OCI-M1 (cell line): ENCODE measurements at places on chromosomes 2 and 18.

- no peak for DNase-seq
Measured at GRCh38 chr2:42055573-42056514, 8.0 kb downstream of the PKDCC start.

DNA sequence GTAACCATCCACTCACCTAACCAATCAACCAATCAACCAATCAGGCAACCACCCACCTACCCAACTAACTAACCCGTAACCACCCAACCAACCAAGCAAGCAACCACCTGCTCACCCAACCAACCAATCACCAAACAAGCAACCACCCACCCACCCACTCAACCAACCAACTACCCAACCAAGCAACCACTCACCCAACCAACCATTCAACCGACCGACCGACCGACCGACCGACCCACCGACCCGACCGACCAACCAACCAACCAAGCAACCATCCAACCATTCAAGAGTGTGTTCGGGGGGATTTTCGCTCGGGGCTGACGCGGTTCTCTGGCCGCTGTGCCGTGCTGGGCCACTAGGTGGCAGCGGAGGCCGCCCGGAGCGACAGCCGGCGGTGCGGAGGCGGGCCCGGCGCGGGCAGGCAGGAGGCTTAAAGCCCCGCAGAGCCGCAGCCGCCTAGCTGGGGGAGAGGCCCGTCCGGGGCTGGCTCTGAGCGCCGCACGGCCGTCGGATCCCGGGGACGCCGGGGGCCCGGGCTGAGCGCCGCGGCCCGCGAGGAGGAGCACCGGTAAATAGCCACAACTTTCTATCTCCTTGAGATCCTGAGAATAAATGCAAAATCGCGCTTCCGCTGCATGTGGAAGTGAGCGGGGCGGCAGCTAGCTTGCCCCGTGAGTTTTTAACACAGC is at the start of gene MC5R:
TSS of gene MC5R (plus strand) at position 443 of the 689 bp plus-strand sequence. CDS start 1,617 bp downstream, outside the sequence.
- DNase-seq, result peak; percentile 77

- no peak for DNase-seq
Measured at GRCh38 chr2:163664610-163665009, 71.2 kb downstream of the FIGN start.

- DNase-seq, result peak; percentile 8
Measured at GRCh38 chr18:1498216-1498615, 593.5 kb downstream of the ADCYAP1 start.

DNA sequence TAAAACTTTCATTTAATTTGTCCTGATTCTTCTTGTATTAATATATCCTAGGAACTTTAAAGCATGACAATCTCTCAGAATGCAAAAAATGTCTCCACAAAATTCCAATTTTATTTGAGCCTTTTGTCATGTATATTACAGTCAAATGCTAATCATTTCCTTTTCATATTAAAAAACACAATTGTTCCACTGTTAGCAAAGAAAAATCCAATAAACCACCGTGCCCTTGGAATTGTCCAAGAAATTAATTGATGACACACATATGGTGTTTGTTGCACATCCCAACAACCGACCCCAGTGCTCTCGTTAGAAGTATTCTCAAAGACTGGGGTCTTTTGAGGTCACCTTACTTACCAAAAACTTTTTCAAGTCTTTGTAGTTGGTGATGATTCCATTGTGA is 28.1 kb downstream of the GFPT1 start:
- no peak for DNase-seq

GRCh38 chr2:39620067-39620466 is 45.6 kb upstream of the TMEM178A start:
- DNase-seq, result peak; percentile 96

DNA sequence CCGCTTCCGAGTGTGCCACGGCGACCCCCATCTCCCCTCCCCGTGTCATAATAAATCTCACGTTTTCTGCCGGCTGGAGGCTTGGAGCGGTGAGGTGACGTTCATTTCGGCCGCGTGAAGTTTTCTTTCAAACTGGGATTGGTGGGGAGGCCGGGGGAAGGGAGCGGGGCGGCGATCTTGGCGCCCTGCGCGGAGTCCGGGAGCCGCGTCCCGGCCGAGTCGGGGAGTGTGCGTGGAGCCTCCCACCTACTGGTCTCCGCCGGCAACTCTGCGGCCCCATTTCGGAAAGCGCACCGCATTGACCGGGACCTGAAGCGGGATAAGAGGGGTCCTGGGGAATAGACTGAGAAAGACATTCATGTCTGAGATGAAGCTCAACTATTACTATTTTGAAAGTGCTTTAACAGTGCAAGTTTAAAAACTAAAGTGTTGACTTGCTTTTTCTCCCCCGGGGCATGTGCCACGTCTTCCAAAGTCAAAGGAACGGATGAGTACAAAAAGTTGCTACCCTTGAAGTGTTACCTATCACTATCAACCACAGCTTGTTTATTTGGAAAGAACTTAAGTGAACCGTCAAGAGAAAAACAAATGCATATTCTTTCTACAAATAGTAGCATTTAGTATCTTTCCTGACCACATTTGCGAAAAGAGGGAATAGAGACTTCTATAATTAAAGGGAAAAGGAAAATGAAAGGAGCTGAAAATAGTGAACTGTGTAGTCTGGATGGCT is 818 bp upstream of the IKZF2 start:
- DNase-seq, result peak; percentile 72

DNA sequence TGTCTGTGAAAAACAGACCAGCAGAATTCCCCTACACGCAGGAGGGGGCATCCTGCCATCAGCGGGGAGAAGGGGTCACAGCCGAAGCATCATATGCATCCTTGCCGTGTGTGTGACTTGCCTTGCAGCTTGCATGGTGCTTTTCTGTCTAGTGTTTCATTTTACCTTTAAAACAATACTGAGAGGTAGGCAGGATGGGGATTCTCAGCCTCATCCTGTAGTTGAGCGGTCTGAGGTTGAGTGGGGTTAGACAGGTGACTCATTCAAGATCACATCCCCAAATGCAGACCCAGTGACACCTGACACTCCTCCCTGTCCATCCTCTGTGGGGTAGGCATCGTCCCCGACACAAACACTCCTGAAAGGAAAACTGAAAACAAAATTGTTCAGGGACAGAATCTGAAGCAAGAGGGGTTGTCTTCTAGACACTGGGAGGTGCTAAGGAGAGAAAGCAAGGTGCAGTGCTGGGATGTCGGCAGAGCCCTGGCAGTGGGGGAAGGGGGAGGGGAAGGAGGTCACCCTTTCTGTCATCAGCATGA is 7.9 kb downstream of the ARL4C start:
- DNase-seq, result no peak

GRCh38 chr2:127820080-127820668 is 9.2 kb upstream of the WDR33 start:
- DNase-seq, result peak; percentile 14

- DNase-seq, result no peak
Measured at GRCh38 chr2:16853088-16853487, 187.5 kb upstream of the CYRIA start.

GRCh38 chr2:144374163-144374661 is 145.7 kb downstream of the ZEB2 start:
- peak; percentile 77 for DNase-seq

DNA sequence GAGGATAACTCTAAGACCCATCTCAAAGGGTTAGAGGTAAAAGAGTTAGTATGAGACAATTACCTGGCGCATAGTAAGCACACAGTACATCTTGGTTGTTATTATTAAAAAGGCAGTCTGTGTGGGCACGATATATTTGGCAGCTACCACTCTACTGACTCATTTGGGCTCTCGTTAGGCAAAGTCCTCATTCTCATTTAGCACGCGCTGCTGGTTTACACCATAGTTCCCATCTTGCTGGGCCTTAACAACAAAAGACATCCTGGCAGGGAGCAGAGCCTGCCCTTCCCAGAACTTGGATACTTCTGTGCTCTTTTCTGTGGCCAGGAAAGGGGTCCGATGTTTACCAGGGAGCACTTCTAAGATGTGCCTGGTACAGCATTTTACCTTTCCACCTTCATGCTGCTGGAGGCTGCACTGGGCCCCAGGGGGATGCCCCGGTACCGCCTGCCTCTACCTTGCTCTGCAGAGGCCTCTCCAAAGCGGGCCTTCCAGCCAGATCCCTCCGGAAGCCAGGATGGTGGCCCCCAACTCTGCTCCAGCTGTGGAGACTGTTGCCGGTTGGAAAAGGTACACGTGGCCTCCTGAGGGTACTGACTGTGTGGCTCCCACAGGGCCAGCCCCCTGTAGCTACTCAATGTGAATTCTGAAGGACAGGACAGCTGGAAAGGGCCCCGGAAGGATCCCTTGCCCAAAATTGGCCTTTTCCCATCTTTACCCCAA is 15.0 kb downstream of the GLI2 start:
- DNase-seq, result no peak

DNA sequence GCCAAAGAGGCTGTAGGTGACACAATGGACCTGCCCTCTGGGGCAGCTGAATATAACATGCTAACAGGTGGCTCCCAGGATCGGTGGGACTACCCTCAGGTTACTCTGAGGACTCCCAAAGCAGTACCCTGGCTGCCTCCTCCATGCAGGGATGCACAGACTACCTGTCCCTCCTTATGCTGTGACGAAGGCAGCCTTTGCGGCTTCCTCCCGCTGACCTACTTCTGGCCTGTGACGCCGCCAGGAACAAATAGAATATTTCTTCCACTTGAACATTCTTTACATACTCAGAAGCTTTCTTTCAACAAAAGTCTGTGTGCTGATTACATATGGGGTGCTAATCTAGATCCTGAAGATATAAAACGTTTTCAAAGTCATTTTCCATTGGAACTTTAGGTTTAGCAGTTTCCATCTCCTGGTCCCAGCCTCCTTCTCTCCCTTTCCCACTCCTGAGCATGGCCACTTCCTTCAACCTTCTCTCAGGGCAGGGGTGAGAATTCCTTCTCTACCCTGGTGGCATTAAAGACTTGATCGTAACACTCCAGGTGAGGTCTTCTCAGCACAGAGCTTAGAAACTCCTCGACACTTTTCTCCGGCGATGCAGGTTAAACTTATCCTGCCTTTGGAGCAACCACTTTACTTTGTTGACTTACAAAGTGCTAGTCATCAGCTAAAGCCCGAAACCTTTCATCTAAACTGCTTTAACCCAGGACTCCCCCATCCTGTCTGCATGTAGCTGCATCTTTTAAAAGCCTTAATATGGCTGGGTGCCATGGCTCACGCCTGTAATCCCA is 58.9 kb upstream of the STK17B start:
- DNase-seq, result no peak

GRCh38 chr2:119022678-119023077 is 80.7 kb downstream of the MARCO start:
- no peak for DNase-seq

- DNase-seq, result no peak
Measured at GRCh38 chr2:60002183-60002867, 551.1 kb downstream of the BCL11A start.

DNA sequence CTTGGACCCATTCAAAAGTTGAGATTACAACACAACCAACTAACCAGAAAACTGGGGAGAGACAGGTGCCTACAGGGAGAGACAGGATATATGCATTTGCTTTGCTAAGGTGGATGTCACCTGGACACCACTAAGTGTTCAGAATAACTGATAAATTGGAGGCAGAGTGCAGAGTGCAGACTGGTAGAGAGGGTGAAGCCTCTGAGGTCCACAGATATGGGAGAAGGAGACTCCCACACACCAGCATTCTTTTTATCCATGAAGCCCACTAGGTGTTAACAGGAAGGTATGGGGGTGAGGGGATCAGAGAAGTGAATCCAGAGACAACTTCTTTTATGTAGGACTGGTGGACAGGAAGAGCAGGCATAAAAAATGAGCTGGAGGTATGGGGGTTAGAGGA is 1310.0 kb upstream of the ZEB2 start:
- DNase-seq, result no peak

DNA sequence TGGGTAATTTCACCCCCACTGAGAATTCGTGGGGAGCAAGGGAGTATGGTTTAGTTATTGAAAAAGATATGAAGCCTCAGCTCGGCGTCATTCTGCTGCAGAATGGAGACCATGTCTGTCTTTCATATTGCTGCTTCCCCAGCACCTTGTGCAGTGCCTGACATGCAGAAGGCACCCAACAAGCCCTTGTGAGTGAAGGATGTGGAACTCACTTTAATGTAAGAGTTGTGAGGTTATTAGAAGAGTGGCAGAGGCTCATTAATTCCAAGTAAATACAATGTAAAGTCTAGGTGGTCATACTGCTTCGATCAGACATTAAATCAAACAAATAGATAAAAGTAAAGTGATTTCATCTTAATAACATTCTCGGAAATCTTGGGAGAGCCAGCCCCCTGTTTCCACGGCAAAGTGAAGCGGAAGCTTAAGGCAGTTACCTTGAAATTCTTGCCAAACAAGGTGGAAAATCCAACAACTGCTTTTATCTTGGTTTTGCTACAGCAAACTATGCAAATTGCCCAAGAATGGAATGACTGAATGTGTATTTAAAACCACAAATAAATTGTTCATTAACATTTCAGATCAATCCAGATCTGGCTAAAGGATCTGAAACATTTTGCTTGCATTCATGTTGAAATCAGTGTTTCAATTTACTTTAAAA is 9.6 kb downstream of the CFAP221 start:
- DNase-seq, result no peak

DNA sequence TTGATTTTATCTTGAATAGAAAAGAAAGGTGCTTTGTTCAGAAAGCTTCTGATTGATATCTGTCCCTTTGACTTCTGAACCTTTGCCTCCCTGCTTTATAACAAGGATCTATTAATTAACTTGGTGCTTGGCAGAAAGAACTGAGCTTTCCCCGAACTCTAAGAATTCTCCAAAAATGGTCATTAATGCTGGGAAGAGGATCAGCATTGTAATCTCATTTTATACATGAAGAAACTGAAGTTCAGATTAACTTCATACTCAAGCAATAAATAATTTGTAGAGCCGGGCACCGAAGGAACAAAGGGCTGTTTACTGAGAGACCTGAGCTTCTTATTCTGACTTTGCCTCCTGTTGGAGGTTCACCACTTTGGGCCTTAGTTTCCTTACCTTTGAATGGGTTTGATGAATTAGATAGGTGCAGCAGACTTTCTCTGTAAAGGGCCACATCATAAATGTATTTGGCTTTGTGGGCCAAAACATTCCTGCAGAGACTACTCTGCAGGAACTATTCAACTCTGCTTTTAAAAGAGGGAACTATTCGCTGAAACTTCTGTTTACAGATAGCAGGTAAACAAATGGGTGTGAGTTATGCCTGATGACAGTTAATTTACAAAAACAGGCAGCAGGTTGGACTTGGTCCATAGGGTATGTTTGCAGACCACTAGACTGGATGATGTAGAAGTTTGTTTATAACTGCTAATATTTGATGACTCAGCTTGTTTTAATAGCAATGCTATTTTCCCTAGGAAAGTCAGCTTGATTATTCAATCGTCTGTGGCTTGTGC is 272.9 kb downstream of the TGIF1 start:
- DNase-seq, result no peak

- DNase-seq, result no peak
Measured at GRCh38 chr18:8167026-8167425, 442.2 kb upstream of the RAB12 start.

- DNase-seq, result no peak
Measured at GRCh38 chr2:125405816-125406215, 1250.1 kb upstream of the GYPC start.
